ENCODE measurements at places on chromosomes 5 and 9. TPM values are rescaled to one million over a fixed set of nuclear protein-coding genes. Genes with fewer than 3 reads are reported as not detected.

CNTNAP3 gene
- total RNA-seq, result 0.71 TPM

GRCh38 chr9:130689937-130690700 is 3.5 kb upstream of the EXOSC2 start:
- peak; percentile 97 for DNase-seq

FOXD4L3 gene
- total RNA-seq, result not detected

SOX30 gene
- total RNA-seq, result not detected

DNA sequence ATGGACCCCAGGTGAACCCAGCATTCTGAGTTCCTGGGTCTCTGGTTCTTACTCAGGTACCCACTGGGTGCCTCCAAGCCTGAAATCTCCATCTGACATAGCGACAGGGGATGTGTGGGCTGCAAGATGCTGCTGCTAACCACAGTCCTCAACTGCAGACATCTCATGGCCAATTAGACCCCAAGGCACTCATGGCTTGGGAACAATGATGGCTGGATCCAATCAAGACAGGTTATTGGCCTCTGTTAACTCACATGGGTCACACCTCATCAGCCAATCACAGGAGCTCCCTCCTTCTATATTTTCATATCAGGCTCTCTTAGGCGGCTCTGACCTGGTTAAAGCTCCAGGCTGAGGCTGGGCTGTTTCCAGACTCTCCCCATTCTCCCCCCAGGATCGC is 57.0 kb downstream of the CXXC5 start:
- DNase-seq, result no peak

FBLL1 gene
- total RNA-seq, result 0.32 TPM
